ENCODE measurements at places on chromosomes 3 and 15.

DNA sequence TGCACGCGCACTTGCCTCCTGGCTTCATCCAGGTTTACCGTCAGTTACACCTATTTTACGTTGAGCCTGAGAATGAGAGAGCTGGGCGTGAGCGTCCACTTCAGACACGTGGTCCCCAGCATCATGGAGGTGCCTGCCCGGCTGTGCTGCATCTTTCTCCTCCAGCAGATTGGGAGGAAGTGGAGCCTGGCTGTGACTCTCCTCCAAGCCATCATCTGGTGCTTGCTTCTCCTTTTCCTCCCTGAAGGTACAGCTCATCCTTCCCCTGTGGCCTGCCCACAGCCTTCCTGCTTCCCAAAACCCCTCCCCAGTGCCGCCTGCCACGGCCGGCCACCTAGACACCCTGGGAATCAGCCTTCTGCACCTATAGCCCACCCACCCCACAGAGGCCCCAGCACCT is 31.6 kb downstream of the SLC22A14 start:
- no peak for DNase-seq

DNA sequence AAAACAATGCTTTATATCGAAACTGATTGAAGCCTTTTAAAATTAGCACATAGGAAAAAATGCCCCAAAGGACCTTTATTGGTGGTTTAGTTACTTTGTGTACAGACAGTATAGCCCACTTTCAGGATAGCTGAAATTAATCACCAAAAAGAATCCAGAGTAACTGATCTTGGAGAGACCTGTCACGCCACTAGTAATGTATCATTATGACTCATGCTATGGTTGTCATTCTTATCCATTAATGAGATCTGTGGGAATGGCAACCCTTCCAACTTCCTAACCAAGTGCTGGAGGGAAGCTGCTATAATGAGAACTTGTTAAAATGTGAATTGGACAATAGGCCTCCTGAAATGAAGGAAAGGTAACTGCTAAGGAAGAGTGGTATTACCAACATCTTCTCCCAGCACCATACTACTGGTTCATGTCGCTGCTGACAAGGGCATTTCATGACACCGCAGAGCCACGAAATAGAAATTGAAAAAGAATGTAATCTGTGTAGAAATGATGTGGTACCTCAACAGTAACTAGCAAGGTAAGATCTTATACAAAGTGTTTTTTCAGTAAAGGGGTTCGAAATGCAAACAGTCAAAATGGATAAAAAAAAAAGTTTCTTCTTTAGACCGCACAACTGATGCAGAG is 7.1 kb upstream of the EMC4 start:
- DNase-seq: no peak

- DNase-seq: no peak
Measured at GRCh38 chr3:87426918-87427317, 150.5 kb upstream of the POU1F1 start.

DNA sequence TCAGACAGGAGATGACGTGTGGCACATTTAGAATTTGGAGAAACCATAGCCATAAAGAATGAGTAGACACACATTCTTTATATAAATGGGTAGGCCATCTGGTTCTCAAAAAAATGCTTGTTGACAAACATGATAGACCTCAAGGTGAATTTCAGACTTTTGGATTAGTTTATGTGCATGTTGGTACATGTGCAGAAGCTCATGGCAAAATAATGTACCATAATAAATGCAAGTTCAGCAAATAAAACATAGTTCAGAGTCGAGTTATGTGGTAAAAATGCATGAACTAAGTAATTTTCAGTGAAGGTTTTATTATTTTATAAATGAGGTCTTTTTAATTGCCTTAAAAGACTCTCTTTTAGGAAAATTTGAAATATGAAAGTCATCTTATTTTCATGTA is 24.6 kb downstream of the EEFSEC start:
- no peak for DNase-seq

DNA sequence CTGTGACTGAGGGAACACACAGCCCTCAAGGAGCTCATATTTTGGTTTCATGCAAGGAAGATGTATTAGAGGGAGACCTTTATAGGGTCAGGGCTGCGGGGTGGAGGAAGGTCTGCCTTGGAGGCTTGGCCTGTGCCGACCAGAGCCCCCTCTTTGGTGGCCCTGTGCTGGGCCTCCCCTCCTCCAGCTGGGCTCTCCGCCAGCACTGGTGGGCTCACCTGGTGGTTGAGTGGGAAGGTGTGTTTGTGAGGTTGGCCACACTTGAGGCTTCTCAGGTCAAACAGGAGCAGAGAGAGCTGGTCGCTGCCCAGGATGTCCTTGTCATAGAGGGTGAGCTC is 2.6 kb downstream of the PLA2G4F start:
- DNase-seq: no peak

GRCh38 chr3:72177075-72178050 is 392.4 kb upstream of the PROK2 start:
- no peak for DNase-seq
